A549 treated with Mapracorat at 1 μM for 4 hours (cell line): ENCODE measurements at places on chromosomes 16 and 17. TPM values are rescaled to one million over a fixed set of nuclear protein-coding genes. Genes with fewer than 3 reads are reported as not detected.

The SPNS3 gene
- total RNA-seq: not detected in 5 replicates

The RGS11 gene
- 3.4 to 5.4 TPM (median 4.9 TPM) in 5 replicates for total RNA-seq

The ALOX12 gene
- not detected in 5 replicates for total RNA-seq

The EMC6 gene
- 102 to 161 TPM (median 154 TPM) in 5 replicates for total RNA-seq

The CCT6B gene
- total RNA-seq: 1.4 to 2.0 TPM (median 1.6 TPM) in 5 replicates

The ZSCAN10 gene
- 0.20 TPM in 1 of 5 replicates, not detected in the others for total RNA-seq

The HOXB5 gene
- total RNA-seq: 1.4 to 2.8 TPM (median 2.6 TPM) in 5 replicates

The TMC7 gene
- 6.2 to 8.8 TPM (median 7.4 TPM) in 5 replicates for total RNA-seq

The C16orf95 gene
- total RNA-seq: 5.6 to 7.0 TPM (median 6.7 TPM) in 5 replicates

The SEPTIN12 gene
- not detected in 5 replicates for total RNA-seq

The RASL10B gene
- 0.07 to 0.14 TPM (median 0.13 TPM) in 5 replicates for total RNA-seq

The CACNG4 gene
- 10.3 to 14.1 TPM (median 13.3 TPM) in 5 replicates for total RNA-seq

The LRRC46 gene
- total RNA-seq: 2.9 to 3.6 TPM (median 3.2 TPM) in 5 replicates

The ITGAE gene
- total RNA-seq: 93.9 to 98.5 TPM (median 95.1 TPM) in 5 replicates

The TLCD2 gene
- 1.4 to 2.1 TPM (median 1.7 TPM) in 5 replicates for total RNA-seq

The GNAO1 gene
- total RNA-seq: 0.40 to 0.88 TPM (median 0.63 TPM) in 5 replicates

The CTRB2 gene
- not detected in 5 replicates for total RNA-seq

The TBC1D3I gene
- 0.23 to 0.35 TPM (median 0.27 TPM) in 3 of 5 replicates, not detected in the others for total RNA-seq

The KRT15 gene
- total RNA-seq: 2.9 to 4.6 TPM (median 3.5 TPM) in 5 replicates

The CSH1 gene
- not detected in 5 replicates for total RNA-seq

The PPM1E gene
- 0.02 to 0.08 TPM (median 0.05 TPM) in 5 replicates for total RNA-seq

The TMC8 gene
- total RNA-seq: 0.16 to 0.27 TPM (median 0.26 TPM) in 5 replicates

The RILP gene
- 14.0 to 20.0 TPM (median 16.8 TPM) in 5 replicates for total RNA-seq

The ABAT gene
- total RNA-seq: 0.26 to 0.35 TPM (median 0.31 TPM) in 5 replicates

The SLFN12 gene
- 0.11 TPM in 1 of 5 replicates, not detected in the others for total RNA-seq

The ADAP2 gene
- total RNA-seq: 2.1 to 3.5 TPM (median 3.2 TPM) in 5 replicates

The TRAP1 gene
- total RNA-seq: 112 to 141 TPM (median 139 TPM) in 5 replicates

The WFIKKN2 gene
- total RNA-seq: not detected in 5 replicates

The NPIPB6 gene
- 1.2 to 2.0 TPM (median 1.7 TPM) in 5 replicates for total RNA-seq
